ENCODE measurements at places on chromosomes 2 and 18. TPM values are rescaled to one million over a fixed set of nuclear protein-coding genes. Genes with fewer than 3 reads are reported as not detected.

Gene COPS7B
- 49.9 TPM for total RNA-seq

- peaks cover 49% of the 10 kb centered on the region for H3K36me3 ChIP-seq
- H3K4me1 ChIP-seq = peaks cover 33% of the 10 kb centered on the region
- H3K4me3 ChIP-seq = no peak overlapping the region
- no peaks in the 10 kb centered on the region for H3K27me3 ChIP-seq
Observed at GRCh38 chr2:231399046-231399852, 3.7 kb downstream of the B3GNT7 start.

Gene TNFAIP6
- 0.29 TPM for total RNA-seq

DNA sequence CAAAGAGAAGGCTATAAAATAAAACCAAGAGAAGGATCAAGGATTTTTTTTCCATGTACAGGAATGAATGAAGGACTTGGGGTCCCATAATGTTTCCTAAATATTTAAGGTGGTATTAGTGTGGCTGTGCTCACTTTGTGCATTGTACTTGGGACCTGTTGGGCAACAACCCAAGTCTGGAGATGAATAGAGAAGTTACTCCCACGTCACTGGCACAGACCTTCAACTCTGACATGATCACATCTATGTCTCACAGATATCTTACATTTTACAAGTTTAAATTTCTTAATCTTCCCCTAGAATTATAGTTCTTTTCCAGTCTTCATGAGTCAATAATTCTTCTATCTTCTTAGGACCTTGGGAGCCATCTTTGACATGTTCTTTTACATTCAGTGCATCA lies 133.4 kb downstream of the PLCL1 start:
- H3K27ac ChIP-seq = no peak overlapping the region
- H3K27me3 ChIP-seq = no peaks in the 10 kb centered on the region
- no peak for DNase-seq

Gene CNDP1
- total RNA-seq = 0.33 TPM

GRCh38 chr2:761384-761783 lies 84.2 kb upstream of the TMEM18 start:
- no peaks in the 10 kb centered on the region for H3K4me1 ChIP-seq
- DNase-seq = no peak
- H3K36me3 ChIP-seq = no peaks in the 10 kb centered on the region
- peaks cover 11% of the 10 kb centered on the region for H3K27me3 ChIP-seq
